ENCODE measurements at places on chromosomes 3 and 15. TPM values are rescaled to one million over a fixed set of nuclear protein-coding genes. Genes with fewer than 3 reads are reported as not detected.

The RARRES1 gene
- total RNA-seq: not detected

GRCh38 chr3:86702381-86702958, 288.5 kb downstream of the VGLL3 start:
- DNase-seq: no peak

DNA sequence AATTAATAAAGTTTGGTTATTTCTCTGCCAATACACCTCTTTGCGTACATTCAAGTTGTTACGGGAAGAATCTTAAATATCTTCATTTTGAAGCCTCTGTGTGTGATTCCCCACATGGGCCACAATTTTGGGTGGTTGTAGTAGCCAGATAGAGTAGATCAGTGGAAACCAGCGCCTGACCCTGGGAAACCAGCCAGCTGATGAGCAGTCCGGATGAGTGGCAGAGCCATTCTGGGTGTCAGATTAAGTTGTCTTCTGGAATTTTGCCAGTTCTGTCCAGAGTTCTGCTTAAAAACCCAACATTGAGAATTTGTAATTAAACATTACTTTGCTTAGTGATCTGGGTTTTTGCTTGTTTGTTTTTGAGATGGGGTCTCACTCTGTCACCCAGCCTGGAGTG, 49.7 kb downstream of the MRPS25 start:
- no peak for DNase-seq

- peak; percentile 59 for DNase-seq
These were observed 66.4 kb upstream of the NR2E3 start for GRCh38 chr15:71743861-71744382.

DNA sequence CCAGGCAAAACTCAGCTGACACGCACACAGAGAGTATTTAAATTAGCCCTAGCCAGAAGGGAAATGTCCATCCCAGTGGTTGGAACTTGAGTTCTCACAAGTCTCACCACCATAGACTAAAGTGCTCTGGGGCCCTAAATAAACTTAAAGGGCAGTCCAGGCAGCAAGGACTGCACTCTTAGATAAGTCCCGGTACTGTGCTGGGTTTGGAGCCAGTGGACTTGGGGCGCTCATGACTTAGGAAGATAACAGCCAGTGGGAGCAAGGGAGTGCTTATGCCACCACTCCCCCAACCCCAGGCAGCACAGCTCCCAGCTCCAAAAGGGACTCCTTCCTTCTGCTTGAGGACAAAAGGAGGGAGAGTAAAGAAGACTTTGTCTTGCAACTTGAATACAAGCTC, 319.5 kb upstream of the GPR149 start:
- no peak for DNase-seq
